Stimulated activated CD8-positive, alpha-beta memory T cell treated with anti-CD3 and anti-CD28 coated beads, Interleukin-7, amount 100 ng/mL, for 1 hour (primary cell): ENCODE measurements at places on chromosomes 2 and 18.

- DNase-seq: no peak
Measured at GRCh38 chr18:55351980-55352714, 235.8 kb downstream of the TCF4 start.

DNA sequence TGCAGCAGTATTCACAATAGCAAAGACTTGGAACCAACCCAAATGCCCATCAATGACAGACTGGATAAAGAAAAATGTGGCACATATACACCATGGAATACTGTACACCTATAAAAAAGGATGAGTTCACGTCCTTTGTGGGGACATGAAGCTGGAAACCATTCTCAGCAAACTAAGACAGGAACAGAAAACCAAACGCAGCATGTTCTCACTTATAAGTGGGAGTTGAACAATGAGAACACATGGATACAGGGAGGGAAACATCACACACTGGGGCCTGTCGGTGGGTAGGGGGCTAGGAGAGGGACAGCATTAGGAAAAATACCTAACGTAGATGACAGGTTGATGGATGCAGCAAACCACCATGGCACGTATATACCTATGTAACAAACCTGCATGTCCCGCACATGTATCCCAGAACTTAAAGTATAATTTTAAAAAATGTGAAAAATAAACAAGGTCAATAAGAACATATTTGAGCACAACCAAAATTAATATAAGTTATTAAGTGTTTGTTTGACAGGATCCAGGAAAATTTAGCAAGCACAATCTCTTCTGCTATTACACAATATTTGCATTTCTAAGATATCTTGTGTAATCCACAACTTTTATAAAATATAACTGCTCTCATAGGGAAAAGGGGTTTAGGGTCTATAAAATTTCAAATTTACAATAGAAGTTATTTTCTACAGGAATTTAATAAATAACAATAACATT lies 22.9 kb downstream of the CCBE1 start:
- DNase-seq: no peak

DNA sequence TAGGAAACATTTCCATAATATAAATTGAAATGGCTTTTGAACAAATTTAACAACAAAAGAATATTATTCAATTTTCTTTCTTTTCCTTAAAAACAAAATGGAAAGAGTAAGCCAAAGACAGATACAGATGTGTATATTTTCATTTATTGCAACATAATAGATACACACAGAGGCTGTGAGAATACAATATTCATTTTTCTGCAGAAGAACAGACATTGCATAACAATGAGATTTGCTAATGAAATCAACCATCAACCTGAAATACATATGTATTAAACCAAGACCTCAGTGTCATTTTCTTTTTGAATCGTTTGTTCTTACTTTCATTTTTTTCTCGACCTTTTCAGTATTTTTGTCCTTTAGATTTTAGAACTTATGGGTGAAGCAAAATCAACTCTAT lies 95.1 kb downstream of the BAZ2B start:
- no peak for DNase-seq

- no peak for DNase-seq
Measured at GRCh38 chr2:232655392-232655791, 22.0 kb downstream of the EFHD1 start.

GRCh38 chr2:204454672-204455380 lies 90.4 kb upstream of the PARD3B start:
- DNase-seq: no peak

GRCh38 chr2:166413255-166413654 lies 37.5 kb upstream of the SCN9A start:
- DNase-seq: no peak

DNA sequence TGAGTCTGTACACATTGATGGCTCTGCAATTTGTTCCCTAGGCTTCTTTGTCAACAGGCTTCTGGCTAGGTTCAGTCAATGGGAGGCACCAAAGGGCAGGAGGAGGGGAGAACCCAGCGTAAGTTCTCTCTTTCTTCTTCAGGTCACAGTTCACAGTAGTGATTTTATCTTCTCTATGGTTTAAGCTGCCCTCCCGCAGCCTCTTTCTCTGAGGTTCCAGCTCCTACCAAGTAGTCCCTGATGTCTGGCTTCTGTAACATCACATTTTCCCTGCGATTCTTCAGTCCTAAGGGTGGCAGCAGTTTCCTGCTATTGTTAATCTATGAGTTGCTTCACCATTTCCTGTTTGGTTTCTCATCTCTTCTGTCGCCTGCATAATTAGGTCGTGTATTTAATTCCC lies 107.4 kb downstream of the CPO start:
- peak; percentile 2 for DNase-seq

- DNase-seq: no peak
Measured at GRCh38 chr2:86393521-86394491, 47.4 kb upstream of the KDM3A start.

- peak; percentile 4 for DNase-seq
Measured at GRCh38 chr2:3780477-3781402, 77.4 kb downstream of the DCDC2C start.

DNA sequence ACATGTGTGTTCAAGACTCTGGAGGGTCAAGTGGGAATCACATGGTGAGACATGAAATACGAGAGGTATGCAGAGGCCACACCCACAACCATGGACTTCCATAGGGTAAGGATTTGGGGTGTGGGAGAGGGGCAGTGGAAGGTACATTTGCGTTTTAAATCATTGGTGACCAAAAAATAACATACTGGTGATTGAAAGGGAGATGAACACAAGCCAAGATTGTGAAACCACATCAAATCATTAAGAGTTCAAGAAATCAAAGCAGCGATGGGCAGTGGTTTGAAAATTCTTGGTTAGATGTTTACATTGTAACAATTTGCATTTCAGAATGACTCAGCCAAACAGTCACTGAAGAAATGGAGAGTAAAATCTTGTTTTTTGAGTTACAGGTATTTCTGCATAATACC lies 1.9 kb upstream of the CABYR start:
- no peak for DNase-seq

DNA sequence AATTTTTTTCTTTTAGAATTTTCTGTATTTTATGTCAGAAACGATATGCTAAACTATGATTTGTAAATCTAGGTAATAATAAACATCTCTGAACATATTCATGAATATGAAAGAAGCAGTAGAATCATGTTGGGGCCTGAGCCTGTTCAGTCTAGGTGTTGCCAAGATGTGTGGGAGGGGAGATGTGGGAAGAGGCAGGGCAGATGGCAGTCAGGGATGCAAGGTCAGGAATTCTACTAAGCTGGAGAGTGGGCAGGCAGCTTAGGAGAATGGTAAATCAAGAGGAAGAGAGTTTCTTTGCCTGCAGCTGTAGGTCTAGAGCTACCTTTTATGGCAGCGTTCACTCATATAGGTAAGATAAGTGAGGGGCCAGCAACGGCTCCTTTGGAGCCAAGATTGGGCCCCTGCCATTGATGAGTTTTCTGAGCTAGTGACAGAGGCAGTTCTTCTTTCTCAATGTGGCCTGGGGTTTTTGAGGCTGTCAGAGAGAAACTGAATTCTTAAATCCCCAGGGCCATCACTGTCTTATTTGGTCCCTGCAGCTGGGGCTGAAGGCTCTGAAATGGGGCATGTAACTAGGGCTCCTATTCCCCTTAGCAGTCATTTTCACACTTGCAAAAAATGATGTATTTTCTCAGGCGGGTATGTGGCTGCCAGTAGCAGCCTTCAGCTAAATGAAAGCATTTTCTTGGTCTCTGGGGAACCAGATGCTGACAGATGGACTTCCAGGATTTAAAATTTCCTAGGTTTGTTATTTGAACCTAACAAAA lies 232.8 kb downstream of the PIK3C3 start:
- no peak for DNase-seq

- no peak for DNase-seq
Measured at GRCh38 chr2:24489465-24490180, 1.4 kb upstream of the NCOA1 start.
